ENCODE measurements at places on chromosomes 4 and X.
A peak's percentile ranks its signal among the peaks of the same experiment; 100 is the strongest.

DNA sequence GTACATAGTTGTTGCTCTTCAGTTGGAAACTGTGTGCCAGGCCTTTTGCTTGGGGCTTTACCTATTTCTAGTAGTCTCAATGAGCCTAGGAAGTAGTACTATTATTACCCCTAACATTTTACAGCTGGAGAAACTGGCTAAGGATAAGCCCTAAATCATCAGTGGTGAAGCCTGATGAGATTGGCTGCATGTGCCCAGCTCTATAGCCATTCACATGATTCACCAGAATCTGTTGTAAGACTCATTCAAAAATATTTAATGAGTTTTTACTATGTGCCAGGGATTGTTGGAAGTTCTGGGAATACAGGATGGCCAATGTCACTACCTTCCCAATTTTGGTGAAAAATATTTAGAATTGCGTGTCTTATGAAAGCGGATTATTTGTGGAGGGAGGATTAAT lies 2.8 kb downstream of the KIT start:
- no peak for DNase-seq

GRCh38 chr4:94934864-94935263 lies 177.1 kb downstream of the BMPR1B start:
- no peak for DNase-seq

- DNase-seq: no peak
These were observed 372.9 kb downstream of the NKX6-1 start for GRCh38 chr4:84126061-84126787.

GRCh38 chr4:2809610-2810180 lies 16.8 kb downstream of the SH3BP2 start:
- DNase-seq: no peak

GRCh38 chr4:22595684-22596083 lies 79.8 kb upstream of the ADGRA3 start:
- no peak for DNase-seq

GRCh38 chrX:124223524-124223923 lies 108.9 kb upstream of the TEX13D start:
- no peak for DNase-seq

DNA sequence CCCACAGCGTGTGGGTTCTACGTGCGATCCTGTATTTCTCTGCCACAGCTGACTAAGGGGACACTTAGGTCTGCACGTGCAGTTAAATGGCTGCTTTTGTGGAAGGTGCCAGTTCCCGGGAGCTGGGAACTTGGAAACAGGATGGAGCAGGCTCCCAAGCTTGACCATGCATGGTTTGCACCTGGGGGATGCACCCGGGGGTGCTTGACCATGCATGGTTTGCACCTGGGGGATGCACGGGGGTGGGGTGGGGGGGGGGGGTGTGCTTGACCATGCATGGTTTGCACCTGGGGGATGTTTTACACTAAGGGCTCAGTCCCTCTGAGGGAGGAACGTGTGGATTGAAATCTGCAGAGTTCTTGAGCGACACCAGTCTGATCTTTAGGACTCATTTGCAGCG lies 5.7 kb downstream of the WFS1 start:
- no peak for DNase-seq

DNA sequence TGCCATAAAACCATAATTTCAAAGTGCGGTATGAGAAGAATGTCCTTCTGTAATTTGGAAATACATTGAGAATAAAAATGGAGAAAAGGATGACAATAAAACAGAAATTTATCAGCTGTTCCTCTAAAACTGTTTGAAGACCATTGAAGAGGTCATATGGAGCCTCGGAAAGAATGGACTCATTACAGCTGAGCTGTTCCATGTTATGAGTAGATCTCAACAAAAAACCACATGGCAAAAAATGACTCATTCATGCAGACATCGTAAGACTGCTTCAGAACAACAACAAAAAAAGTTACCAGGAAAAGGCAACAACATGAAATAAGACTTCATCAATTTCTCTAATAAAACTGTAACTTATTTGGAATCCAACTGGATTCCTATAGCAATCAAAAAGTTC lies 39.7 kb downstream of the AKAP4 start:
- DNase-seq: no peak

DNA sequence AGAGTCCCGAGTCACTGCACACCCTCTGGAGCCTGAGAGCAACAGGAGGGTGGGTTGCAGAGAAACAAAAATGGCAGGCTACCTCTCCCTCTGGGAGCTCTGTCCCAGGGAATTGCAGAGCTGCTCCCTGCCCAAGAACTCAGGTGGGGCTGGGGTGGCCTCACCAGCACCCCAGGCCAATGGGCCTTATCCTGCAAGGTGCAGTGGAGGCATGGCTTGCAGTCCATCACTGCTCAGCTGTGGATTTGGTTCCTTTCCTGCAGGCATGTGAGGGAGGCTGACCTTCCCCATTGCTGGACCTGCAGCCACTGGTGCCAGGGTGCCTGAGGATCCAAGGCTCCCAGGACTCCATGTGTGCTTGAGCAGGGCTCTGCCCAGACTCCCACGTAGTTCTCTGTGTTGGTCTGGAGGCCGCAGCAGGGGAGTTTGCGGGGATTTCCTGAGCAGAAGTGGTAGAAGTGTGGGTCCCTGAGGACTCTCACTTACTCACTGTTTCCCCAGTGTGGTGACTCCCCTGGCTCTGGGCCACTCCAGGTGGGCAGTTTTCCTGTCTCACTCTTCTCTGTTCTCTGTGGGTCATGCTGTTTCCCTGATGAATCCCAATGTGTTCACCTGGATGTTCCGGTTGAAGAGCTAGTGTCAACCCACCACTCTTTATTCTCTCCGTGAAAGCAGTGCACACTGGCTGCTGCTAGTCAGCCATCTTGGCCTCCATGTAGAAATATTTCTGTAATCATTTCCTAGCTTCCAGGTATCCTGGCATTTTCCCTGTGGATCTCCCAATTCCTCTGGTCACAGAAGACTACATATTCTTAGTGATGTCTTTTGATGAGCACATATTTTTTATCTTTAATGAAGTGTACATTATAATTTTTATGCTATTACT lies 82.3 kb downstream of the ARHGAP24 start:
- no peak for DNase-seq

GRCh38 chrX:70338290-70338689 lies 48.4 kb downstream of the KIF4A start:
- DNase-seq: no peak

- DNase-seq: no peak
These were observed 36.9 kb downstream of the PAQR3 start for GRCh38 chr4:78902298-78902697.

DNA sequence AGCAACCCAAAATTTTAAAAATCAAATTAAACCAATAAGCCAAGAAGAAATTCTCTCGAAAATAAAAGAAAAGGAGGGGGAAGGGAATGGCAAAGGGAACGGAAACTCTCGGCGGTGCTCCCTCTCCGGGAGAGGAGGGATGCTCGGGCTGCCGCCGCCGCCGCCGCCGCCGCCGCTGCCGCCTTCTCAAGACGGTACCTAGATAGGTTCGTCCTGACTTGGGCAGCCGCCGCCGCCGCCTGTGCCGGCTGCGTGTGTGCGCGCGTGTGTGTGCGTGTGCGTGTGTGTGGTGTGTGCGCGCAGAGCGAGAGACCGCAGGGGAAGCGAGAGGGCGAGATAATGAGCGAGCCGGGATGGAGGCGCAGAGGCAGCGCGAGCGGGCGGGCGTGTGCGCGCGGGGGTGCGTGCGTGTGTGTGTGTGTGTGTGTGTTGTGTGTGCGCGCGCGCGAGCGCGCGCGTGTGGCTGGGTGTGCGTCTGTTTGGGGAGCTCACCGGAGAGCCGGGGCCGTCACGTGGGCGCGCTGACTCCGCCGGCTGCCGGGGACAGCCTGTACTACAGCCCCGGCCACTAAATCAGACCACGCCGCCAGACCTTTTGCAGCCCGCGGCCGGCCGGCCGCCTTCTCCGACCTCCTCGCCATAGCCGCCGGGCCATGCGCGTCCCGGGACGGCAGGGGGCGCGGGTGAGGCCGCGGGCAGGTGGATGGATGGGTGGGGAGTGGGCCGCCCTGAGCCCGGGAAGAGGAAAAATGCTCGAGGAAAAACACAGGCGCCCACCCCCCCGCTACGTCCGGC lies 111.6 kb downstream of the DHX15 start:
- DNase-seq: no peak

GRCh38 chr4:68895561-68896198 lies 55.9 kb downstream of the UGT2A3 start:
- DNase-seq: no peak

GRCh38 chrX:73850124-73851013 lies 287.4 kb downstream of the CHIC1 start:
- DNase-seq: no peak

- no peak for DNase-seq
These were observed 448.3 kb upstream of the SLIT2 start for GRCh38 chr4:19803406-19803805.

DNA sequence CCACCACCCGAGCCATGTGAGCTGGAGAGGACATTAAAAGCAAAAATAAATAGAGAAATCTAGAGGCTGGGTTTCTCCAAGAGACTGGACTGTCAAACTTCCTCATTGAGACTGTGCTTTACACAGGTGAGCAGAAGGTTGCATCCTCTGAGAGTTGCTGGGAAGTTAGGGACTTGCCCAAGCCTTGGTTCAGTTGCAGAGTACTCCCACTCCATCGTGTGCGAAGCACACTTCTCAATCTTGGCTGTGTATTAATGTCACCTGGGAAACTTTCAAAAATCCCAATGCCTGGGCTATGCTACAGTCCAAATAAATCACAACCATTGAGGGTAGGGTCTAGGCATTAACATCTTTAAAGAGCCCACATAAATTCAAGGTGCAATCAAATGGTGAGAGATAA lies 89.2 kb downstream of the ZNF330 start:
- DNase-seq: no peak

DNA sequence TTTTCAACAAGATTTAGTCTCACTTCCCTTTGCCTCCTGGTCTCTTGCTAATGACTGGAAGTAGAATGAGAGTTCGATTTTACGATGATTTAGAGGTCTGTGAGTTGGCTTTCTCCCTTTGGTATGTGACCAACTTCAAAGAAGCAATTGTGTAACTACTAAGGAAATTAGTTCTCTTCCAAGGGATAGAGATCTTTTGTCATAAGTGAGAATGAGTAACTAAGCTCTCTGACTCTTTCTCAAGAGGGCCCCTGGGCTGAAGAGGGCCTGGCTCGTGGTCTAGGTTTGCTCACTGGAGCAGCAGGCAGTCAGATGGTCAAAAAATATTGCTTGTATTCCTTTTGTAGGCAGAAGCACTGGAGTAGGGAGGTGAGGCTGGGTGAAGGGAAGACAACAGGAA lies 176.3 kb downstream of the ENOX2 start:
- no peak for DNase-seq

DNA sequence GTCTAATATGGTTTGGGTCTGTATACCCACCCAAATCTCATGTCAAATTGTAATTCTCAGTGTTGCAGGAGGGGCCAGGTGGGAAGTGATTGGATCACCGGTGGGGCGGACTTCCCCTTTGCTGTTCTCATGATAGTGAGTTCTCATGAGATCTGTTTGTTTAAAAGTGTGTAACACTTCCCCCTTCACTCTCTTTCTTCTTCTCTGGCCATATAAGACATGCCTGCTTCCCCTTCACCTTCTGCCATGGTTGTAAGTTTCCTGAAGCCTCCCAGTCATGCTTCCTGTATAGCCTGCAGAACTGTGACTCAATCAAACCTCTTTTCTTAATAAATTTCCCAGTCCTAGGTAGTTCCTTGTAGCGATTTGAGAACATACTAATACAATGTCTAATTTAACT lies 19.7 kb upstream of the SCRG1 start:
- no peak for DNase-seq

GRCh38 chrX:148417934-148418333 lies 82.5 kb upstream of the AFF2 start:
- no peak for DNase-seq

DNA sequence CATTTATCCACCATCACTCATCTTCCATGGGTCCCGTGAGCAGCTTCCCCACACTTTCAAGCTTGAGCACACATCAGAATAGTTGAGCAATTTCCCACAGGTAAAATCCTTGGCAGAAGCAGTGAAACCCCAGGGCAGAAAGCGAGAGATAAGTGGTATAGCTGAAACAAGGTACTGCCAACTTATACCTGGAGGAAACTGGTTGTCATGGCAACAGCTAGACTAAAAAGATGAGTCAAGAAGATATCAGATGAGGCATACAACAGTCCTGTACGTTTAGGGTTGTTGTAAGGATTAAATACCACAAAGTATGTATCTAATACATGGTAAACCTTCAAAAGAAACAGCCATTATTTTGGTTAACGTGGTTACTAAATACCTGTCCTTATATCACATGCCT lies 66.9 kb upstream of the PHOX2B start:
- no peak for DNase-seq

DNA sequence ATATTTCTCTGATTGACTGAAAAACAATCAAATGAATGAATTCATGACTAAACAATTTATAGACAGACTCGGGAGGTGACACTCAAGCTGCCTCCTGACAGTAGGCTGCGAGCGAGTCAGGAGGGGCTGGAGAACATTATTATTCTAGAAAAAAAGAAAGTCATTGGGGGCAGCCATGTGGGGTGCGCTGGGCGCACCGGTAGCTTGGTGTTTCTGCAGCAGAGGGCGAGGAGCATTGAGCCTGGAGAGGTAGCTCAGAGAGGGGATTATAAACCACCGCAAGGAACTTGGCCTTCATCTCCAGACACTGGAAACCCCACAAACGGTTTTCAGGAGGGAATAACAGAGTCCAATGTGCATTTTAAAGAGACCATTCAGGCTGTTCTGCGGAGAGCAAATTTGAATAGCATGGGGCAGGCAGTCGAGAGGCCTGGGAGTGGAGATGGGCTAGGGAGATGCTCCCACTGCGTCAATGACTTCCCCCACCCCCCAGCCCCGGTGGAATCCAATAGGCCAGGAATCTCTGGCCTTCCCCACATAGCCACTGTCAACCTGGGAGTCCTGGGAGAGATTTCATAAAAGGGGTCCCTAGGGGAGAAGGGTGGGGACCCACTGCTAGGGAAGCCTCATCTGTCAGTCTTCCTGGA lies 168.3 kb downstream of the BCOR start:
- no peak for DNase-seq

- no peak for DNase-seq
These were observed 5.7 kb downstream of the ELK1 start for GRCh38 chrX:47644557-47645091.

GRCh38 chr4:113278324-113278934 lies 229.0 kb downstream of the ANK2 start:
- peak; percentile 10 for DNase-seq

- no peak for DNase-seq
These were observed 60.1 kb upstream of the XAGE1B start for GRCh38 chrX:52576946-52577345.

DNA sequence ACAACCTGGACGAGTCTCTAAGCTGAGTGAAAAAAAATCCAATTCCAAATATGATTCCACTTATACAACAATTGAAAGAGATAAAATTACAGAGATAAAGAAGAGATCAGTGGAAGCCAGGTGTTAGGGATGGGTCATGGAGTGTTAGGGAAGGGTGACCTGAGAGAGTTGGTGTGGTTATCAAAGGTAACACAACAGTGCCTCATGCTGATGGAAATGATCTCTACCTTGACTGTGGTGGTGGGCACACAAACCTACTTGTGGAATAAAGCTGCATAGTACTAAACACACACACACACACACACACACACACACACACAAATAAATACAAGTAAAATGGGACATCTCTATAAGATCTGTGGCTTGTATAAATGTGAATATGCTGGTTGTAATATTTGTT lies 26.0 kb downstream of the BEND2 start:
- DNase-seq: no peak

GRCh38 chr4:109589119-109589518 lies 29.1 kb downstream of the MCUB start:
- no peak for DNase-seq

All from activated CD8-positive, alpha-beta memory T cell treated with anti-CD3 and anti-CD28 coated beads for 4 hours (primary cell).